Kidney (tissue), 22 donors: ENCODE measurements at places on chromosomes 1 and 21. TPM values are rescaled to one million over a fixed set of nuclear protein-coding genes. Genes with fewer than 3 reads are reported as not detected.

The PLEKHA6 gene
- total RNA-seq: 65.1 TPM

The OBSCN gene
- total RNA-seq: 30.0 TPM

The PTPN22 gene
- total RNA-seq: 6.6 TPM

The IGSF3 gene
- 38.8 TPM for total RNA-seq

The ZDHHC18 gene
- 15.6 TPM for total RNA-seq
